ENCODE measurements at places on chromosomes 16 and 17.
A peak's percentile ranks its signal among the peaks of the same experiment; 100 is the strongest.

- DNase-seq: no peak
These were observed 8.8 kb downstream of the CTRB1 start for GRCh38 chr16:75227361-75228142.

GRCh38 chr16:14329727-14330350, 258.7 kb downstream of the MRTFB start:
- no peak for DNase-seq

DNA sequence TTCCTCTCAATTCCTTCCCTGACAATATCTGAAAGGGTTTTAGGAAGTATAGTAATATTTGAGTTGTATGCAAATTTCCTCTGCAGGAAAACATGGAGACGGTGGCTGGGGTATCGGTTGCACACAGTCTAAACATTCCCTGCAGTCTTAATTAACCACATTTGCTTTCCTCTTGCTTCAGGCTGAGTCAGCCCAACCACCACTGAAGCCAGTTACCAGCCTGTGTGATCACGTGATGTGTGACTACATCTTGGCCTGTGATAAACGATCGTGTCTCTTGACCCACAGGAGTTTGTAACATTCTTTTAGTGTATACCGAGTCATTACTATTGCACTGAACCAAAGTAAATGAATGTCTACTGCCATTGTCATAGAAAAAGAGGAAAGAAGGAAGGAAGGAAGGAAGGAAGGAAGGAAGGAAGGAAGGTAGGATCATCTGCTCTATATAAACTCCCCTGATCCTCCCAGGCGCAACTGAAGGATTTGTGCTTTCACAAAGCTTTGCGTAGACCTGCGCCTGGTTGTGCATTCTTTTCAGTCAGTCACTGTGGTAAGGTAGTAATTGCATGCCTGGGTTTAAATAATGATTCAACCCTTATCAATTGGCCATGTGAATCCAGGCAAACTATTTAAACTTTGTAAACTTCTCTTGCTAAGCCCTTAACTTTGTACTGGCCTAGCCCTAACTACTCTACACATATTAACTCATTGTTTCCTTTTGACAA, 280.6 kb upstream of the SALL1 start:
- peak; percentile 10 for DNase-seq

DNA sequence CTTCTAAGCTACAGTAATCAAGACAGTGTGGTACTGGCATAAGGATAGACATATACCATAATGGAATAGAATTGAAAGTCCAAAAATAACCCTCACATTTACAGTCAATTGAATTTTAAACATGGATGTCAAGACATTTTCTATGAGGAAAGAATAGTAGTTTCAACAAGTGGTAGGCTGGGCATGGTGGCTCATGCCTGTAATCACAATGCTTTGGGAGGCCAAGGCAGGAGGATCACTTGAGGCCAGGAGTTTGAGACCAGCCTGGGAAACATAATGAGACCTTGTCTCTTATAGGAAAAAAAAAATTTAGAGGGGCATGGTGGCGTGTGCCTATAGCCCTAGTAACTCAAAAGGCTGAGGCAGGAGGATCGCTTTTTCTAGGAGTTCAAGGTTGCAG, 122.8 kb upstream of the TBX2 start:
- DNase-seq: no peak

- peak; percentile 41 for DNase-seq
These were observed 1.0 kb downstream of the SSTR2 start for GRCh38 chr17:73165616-73166404.

GRCh38 chr16:62926121-62926801, 890.0 kb upstream of the CDH8 start:
- DNase-seq: no peak

GRCh38 chr17:83201206-83202001, 122.0 kb downstream of the METRNL start:
- no peak for DNase-seq

DNA sequence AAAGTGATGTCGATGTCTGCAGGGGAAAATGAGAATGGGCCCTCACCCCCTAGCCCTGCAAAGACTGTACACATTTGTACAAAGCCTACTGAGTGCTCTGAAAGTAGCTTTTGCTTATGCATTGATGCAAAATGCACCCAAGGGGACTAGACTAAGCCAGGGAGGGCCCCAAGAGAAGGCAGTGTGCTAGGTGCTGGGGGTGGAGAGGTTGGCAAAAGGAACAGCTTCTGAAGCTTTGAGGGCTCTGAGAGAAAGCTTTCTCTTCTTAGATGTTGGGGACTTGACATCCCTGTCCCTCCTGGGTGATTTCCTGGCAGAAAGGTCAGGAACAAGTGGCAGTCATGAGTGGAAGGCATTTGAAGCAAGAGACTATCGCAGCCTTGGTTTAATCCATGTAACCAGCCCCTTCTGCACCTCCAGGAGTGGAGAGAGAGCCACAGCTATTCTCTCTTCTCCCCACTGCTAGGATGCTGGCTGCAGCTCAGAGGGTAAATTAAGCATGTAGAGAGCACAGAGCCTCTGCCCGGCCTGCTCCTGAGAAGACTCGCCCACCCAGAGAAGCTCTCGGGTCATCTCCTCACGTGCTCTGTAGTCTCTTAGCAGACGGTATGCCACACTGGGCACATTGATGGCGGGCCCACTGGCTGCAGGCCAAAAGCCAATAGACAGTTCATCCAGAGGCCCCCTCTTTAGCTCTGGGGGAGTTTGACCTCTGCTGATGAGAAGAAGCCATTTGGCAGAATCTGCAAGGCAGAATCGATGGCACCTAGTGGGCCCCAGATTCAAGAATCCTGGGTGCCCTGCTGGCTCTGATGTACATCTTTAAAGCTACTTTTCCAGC, 221.4 kb downstream of the MSI2 start:
- DNase-seq: no peak

DNA sequence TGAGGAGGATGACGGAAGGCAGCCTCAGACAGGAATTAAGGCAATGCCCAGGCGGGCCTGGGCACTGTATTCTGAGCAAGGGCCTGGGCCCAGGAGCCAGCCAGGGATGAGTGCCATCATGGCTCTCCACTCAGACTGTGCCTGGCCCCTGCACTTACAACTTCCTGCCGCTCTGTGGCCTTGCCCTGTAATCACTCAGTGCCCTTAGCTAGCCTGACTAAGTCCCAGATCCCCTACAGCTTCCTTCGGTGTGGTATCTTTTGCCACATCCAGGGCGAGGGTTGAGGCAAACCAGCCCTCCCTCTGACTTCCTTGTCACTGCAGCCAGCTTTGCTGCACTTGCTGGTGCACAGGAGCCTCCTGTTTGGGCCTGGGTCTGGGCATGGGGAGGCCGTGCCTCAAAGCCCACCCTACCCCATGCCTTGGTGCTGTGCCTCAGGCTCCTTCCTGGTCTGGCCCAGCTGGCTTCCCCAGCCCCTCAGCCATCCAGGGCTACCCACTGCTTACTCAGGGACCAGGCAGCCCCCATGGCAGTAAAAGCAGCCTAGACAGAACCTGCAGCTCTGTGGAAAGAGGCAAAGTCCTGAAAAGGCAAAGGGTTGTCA, 9.3 kb downstream of the SLC46A1 start:
- DNase-seq: no peak

- DNase-seq: no peak
These were observed 12.8 kb downstream of the CDIP1 start for GRCh38 chr16:4525634-4526277.

DNA sequence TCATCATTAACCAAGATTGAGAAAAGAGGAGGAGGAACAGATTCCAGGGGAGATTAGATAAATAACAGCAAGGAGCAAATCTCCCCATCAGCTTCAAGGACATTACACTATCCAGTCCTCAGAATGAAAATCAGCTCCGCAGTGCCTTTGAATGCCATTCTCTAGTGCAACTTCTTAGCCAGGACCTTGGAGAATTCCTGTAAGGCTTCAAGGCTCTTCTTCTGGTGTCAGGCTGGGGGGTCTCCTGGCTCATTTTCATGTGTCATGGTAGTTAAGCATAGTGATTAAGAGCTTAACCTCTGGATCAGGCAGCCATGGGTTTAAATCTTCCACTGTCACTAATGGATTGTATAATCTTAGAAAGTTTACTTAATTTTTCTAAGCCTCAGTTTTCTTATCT, 137.3 kb upstream of the CCL2 start:
- DNase-seq: no peak

DNA sequence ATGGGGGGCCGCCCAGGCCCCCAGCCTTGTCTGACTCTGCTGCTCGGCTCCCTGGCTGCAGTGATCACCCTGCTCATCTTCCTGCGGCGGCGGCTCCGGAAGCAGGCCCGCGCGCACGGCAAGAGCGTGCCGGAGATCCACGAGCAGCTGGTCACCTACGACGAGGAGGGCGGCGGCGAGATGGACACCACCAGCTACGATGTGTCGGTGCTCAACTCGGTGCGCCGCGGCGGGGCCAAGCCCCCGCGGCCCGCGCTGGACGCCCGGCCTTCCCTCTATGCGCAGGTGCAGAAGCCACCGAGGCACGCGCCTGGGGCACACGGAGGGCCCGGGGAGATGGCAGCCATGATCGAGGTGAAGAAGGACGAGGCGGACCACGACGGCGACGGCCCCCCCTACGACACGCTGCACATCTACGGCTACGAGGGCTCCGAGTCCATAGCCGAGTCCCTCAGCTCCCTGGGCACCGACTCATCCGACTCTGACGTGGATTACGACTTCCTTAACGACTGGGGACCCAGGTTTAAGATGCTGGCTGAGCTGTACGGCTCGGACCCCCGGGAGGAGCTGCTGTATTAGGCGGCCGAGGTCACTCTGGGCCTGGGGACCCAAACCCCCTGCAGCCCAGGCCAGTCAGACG, 24.4 kb upstream of the BEAN1 start:
- DNase-seq: no peak

DNA sequence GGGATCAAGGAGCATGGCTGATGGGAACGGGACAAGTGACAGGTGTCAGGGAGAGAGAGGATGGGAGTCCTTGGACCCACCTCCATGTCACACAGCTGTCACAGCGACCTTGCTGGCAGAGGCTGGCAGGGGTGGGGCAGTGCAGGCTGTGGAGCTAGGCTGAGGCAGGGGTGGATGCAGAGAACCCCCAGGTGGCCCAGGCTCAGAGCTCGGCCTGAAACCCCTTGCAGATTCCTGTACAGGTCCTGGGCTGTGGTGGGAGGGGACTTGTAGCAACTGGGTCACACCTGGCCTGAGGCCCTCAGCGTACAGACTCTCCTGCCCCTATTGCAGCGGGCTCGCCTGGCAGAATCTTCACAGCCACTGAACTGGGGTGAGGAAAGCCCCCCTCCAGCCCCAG, 174.1 kb downstream of the NTN1 start:
- no peak for DNase-seq

DNA sequence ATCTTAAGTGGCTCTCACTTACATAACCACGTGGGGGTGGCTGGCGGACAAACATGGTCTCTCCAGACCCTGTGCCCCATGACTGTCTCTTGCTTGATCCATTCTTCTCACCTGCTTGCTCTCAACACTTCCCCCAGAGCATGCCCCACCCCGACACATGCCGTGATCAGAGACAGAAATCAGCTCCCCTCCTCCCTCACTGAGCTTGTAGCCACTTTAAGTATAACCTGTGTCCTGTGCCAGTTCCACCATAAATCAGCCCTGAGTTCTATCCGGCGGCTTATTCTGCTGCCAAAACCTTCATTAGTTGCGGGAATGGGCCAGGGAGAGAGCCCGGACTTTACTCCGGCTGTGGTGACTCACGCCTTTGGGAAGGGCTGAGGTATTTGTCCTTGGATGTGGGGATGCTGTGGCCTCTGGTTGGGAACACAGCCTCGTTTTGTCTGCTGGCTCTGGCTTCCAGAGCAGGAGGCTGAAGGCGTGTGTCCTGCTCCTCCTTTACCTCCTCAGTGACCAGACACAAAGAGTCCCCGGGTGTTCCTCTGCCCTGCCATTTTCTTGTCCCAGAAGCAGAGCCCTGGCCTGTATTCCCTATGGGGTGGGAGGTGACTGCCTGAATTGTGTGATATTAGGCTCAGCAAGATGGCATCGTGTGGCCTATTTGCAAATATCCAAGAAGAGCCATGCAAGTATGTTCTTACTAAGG, 21.1 kb downstream of the ANKRD40 start:
- peak; percentile 93 for DNase-seq

DNA sequence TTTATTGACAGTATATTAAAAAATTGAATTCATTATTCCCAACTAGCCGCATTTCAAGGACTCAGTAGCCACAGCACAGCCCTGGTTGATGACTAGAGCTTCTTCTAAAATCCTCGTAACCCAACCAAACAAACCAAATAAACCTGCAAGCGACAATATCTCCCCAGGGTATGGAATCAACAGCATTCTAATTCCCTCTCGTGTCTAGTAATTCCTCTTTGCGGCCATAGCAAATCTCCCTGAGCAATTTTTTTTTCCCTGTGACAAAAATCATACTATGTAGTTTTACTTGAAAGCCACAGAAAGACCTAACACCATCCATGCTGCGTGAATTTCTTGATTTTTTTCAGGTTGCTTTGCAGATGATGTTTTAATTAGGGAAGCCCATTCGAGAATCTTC, 143.4 kb upstream of the MYOCD start:
- DNase-seq: no peak

DNA sequence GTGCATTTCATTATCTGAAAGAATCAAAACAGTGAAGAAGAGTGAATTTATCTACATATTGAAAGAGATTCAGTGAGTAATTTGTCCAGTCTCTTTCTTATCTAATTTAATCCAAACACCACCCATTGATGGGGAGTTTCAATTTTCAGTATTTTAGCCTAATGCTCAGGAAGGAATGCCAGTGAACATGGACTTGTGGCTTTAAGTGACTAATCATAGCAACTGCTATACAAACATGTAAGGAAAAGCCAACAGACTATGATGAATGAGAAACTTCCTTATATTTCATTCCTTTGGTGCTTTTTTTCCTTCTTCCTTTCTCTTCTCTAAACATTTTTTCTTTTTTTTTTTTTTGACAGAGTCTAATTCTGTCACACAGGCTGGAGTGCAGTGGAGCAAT, 885.8 kb downstream of the KCNJ2 start:
- DNase-seq: peak; percentile 7

DNA sequence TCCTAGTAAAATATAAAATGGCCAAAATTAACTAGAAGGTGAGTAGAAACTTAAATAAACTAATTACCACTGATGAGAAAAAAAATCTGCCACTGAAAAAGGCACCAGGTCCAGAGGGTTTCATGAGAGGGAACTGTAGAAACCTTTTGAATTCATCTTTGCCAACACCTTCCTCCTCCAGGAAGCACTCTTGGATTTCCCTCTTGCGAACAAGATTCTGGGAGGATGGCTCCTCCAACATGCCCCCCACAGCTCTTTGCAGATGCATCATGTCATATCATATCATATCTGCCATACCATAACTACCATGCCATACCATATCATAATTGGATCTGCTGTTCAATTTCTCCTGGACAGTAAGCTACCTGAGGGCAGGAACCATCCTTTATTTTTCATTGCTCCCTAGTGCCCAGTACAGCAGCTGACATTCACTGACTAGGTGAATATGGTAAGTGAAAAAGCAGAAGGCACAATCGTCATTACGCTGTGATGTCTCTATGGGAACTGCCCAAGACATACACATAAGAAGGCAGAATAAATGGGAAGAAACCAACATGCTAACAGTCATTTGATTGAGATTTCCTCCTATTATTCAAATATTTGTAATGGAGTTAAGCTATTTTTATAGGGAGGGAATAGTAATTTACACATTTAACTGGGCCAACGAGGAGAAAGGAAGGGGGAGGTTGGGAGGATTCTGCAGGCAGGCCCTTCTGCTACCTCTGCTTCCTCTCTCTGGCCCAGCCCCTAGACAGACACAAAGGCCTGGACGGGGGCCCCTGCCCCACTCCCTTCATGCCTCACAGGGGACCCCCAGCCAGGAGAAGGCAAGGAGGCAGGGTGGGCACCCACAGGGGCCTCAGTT, 110.1 kb upstream of the SMURF2 start:
- DNase-seq: no peak

Data from H54 (cell line).